NCI-H187 (cell line): ENCODE measurements at places on chromosomes 7 and 10.
A peak's percentile ranks its signal among the peaks of the same experiment; 100 is the strongest.

DNA sequence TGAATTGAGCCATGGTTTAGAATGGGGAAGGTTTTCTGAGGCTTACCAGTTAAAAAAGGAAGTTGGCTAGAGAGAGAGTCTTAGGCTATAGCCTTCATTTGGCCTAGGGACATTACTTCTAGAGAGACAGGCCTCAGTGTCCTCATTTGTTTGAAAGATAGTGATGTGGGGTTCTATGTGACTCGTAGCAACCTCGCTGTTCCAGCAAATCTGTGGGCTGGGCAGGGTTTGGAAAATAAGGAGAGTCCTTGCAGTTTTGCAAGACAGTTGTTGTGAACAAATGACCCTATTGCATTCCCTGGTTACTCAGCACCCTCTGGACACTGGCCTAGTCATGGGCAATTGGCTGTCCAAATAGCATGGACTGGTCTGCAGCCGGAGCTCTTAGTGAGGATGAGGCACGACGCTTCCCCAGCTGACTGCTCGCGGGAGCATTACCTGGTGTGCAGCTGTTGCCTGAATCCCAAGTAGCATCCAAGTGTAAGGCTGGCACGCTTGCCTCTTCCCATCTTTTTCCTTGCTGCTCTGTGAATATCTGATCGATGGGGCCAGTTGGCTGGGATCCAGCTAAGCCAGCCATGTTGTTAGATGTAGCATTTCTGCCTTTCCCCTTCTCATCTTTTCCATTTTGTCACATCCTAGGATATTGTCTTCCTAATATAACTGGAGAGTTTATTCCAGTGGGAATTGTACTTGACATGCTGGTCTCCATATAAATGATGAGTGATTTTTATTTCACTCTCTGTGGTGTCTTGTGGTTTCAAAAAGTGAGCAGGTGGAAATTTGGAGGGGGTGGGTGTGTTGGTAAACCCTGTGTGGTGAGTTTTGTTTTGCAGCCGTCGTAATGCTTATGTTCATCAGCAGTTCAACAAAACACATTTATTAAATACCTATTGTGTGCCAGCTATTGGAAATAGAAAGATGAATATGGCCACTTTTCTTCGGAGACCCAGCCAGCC lies 99.8 kb downstream of the SND1 start:
- peak; percentile 71 for DNase-seq

DNA sequence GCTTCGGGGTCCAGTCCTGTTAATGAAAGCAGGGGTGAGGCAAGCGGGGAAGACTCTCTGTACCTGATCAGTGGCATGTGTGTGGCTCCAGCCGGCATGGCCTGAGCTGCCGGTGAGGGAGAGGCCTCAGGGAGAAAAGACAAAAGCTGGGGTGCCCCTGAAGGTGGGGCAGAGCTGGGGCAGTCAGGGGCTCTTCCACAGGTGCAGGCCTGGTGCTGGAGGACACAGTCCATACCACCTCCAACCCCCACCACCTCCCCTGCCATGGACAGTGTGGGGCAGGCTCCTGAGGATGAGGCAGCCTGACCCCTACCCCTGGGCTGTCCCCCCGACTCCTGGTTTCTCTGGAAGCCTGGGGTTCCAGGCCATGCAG lies 129.5 kb downstream of the LHPP start:
- no peak for DNase-seq

DNA sequence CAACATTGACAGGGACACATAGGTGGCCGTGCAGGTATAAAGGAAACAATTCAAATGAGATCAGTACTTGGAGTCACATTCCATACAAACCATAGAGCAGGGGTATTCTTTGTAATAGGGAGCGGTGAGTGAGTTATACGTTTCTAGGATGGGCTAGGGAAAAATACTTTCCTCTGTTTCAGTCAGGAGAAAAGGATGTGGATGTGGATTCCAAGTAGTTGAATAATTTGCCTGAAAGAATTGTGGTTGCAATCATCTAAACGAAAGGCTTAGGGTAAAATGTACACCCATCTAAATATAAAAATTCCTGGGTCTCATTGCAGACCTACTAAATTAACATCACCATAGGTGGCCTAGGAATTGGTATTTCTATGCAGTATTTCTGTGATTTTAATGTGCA lies 270.7 kb upstream of the IGFBP3 start:
- no peak for DNase-seq

GRCh38 chr7:33287738-33288137 lies 158.4 kb downstream of the BBS9 start:
- DNase-seq: no peak

- no peak for DNase-seq
These were observed at the start of gene BMPR1A for GRCh38 chr10:86756511-86757112. TSS of gene BMPR1A (plus strand) at chr10:86756619. CDS start at chr10:86876019, 119,400 bp downstream.

DNA sequence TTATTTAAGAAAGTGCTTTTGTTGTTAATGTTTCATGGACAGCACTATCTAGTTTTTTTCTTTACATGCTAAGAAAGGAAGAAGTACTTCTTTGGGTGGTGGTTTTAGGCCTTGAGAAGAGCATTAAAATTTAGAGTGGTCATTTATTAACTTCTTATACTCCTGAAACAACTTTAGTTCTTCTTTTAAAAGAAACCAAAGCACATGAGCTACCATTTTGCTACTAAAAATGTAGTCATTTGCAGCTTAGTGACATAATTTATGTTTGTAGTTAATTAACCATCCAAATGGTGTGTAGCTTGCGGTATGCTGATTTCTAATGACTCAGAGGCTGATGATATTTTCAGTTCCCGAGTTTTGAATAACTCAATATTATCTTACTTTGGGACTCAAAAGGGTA lies 207.5 kb downstream of the BBS9 start:
- no peak for DNase-seq

DNA sequence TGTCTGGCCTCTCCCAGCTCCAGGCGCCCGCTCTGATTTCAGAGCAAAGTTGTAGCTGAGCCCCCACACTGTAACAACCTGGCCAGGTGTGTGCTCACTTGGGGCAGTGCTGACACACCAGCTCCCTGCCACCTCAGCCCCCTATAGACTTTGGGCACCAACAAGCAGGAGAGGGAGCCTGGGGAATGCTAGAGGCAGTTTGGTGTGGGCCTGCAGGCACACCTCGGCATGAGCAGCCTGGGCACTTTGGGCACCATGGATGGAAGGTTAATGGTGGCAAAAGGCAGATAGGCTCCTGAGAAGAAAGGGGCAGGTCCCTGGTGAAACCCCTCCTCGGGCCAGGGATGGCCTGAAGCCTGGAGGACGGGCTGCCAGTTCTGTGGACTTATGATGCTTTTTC lies 212.7 kb upstream of the GNAI1 start:
- DNase-seq: no peak

DNA sequence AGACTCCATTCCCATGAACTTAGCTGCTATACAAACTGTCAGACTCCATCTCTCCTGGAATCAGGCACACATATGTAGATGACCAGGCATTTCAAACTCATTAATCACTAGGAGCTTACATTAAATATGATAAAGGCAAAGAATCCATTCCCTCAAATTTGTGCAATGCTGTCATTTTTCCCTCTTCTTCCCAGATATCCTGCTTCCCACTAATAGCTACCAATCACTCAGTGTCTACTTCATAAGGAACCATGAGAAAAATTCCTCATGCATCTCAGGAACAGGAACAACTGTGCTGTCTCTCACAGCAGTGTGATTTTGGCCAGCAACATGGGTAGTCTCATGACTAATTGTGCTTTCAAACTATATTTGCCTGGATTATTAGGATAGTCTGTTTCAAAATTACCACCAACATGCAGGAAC lies 133.9 kb downstream of the DKK1 start:
- no peak for DNase-seq

- DNase-seq: no peak
These were observed 37.3 kb upstream of the SLC29A3 start for GRCh38 chr10:71281646-71282322.

- no peak for DNase-seq
These were observed 82.5 kb upstream of the GATA3 start for GRCh38 chr10:7971949-7972348.

- no peak for DNase-seq
These were observed 69.0 kb downstream of the FAM107B start for GRCh38 chr10:14705548-14706230.

- DNase-seq: no peak
These were observed 19.8 kb downstream of the CDK1 start for GRCh38 chr10:60798031-60798430.

DNA sequence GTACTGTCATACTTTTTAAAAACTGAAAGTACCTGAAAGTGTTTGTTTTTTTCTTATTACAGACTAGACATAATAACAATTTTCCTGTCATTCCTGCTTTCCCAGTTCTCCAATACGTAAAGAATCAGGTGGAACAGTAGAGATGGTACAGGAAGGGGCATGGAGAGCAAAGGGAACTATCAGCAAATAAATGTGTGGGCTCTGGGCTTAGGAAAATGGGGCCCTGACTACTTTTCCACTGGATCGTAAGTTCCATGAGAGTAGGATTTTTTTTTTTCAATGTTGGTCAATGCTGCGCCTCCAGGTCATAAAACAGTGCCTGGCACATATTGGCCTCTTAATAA lies 15.2 kb upstream of the FAS start:
- no peak for DNase-seq

GRCh38 chr7:154836021-154836448 lies 166.9 kb downstream of the PAXIP1 start:
- DNase-seq: no peak

DNA sequence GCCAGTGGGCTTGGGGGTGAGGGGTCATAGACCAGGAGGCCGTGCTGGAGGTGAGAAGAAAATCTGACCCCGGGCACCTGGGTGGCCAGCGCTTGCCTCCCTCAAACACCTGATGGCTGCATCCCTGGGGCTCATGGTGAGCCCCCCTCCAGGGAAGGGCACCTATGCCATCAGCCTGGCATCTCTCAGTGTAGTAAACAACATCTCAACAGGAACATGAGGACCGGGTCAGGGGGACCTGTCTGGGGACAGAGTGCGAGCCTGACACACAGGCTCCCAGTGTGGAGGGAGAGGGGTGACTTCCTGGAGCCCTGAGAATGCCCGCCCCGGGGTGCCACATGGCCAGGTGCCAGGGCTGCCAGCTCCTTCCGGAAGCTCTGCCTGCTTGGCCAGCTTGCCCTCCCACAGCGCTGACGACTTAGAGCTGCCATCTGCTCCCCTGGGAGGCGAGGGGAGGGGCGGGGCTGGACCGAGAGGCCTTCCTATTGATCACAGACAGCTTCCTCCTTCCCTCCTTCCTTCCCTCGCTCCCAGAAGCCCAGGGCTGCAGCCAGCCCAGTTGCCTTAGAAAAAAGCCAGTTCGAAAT lies 12.3 kb downstream of the STX1A start:
- peak; percentile 23 for DNase-seq

DNA sequence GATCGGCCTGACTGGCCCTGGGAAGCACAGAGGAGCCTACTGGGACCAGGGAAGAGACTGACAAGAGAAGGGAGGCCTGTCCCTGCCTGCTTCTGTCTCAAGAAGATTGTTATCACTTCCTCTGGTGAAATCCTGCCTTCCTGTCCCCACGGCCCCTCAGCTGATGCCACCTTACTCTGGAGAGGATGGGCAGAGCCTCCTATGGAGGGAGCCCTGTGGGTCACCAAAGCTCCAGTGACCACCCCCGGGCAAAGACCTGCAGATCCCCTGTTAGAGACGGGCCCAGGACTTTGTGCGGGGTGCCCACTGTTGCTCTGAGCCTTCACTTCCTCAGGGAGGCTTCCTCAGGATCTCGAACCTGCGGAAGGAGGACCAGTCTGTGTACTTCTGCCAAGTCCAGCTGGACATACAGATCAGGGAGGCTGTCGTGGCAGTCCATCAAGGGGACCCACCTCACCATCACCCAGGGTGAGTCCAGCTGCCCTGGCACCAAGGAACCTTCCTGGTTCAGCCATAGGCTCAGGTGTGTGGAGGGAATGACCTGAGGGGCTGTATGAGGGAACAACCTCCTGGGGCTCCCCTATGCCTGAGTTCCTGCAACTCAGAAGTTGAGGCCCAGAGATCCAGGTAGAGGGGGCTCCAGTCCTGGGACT lies 1.4 kb upstream of the PILRB start:
- DNase-seq: no peak

DNA sequence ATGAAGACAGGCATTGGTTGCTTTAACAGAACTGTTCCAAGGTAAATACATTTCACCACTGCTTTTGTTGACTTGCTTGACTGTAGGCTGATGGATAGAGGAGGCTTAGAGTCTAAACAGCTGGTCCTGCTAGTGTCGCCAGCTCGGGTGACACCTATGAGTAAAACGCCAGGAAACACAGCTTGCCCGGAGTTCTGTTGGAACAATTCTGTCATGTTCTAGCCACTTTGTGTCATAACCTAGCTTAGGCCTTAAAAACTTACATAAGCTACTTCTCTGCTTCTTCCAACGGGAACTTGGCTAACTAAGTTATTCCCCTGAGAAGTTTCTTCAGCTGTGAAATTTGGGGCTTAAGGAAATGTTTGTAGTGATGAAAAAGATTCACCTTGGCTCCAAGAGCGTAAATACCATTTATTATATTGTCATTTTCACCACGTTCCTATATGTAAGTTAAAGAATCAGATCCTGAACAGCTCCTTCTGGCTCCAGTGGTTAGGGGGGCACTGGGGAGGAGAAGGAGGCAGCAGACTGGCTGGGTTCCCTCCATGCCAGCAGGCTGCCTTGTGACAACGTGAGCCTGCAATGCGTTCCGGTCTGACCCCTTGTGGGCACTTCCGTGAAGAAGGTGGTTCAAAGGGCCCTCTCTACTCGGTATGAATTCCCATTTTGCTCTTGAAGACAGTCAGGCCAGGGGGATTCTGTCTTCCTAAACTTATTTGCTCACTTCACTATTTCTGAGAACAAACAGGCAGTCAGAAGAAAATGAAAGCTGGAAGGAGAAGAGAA lies 253.2 kb downstream of the BMPER start:
- DNase-seq: no peak

DNA sequence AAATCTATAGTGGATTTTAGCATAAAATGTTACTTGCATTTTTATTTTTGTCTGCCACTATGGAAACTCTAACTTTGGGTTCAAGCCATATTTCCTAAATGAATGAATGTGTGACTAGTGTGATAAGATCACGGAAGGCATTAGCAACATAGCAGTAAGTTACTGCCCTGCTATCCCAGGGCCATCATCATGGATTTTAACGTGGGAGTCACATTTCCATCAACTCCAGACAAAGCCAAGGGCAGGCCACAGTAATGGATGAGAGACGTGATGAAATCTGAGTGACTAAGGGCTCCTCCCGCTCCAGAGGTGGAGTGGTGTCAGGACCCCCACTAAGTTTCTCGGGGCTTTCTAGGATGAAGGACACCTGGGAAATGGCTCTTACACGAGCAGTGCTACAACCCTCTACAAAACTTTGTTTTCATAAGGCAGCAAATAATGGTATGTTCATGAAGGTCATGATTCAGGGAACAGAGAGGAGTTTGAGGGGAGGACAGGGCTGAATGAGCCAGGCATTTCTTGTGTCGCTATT lies 34.3 kb downstream of the C10orf120 start:
- no peak for DNase-seq

DNA sequence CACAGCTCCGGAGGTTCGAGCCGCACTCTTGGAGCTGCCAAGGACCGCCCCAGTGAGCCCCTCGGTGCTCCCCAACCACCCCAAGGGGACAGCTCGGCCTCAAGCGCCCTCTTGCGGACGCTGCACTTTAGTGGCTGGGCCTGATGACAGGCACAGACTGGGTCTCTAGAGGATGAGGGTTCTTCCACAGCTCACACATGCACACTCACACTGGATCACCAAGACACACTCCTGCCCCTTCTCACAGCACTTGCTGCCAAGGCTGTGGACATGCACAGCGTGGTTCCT lies 2.1 kb downstream of the RET start:
- DNase-seq: no peak

GRCh38 chr7:35967366-35968139 lies 166.7 kb downstream of the SEPTIN7 start:
- DNase-seq: no peak
